ENCODE measurements at places on chromosomes 12 and 14. TPM values are rescaled to one million over a fixed set of nuclear protein-coding genes. Genes with fewer than 3 reads are reported as not detected.

Gene NR1H4
- total RNA-seq = not detected

Gene CDH24
- 13.6 TPM for total RNA-seq

Gene ABCB9
- 10.9 TPM for total RNA-seq

Gene MIP
- total RNA-seq = 0.10 TPM

Gene RTN1
- total RNA-seq = 2.1 TPM

Gene PELI2
- total RNA-seq = 40.6 TPM

Gene SELPLG
- total RNA-seq = 1.6 TPM

Gene PPP1R36
- total RNA-seq = 2.1 TPM

DNA sequence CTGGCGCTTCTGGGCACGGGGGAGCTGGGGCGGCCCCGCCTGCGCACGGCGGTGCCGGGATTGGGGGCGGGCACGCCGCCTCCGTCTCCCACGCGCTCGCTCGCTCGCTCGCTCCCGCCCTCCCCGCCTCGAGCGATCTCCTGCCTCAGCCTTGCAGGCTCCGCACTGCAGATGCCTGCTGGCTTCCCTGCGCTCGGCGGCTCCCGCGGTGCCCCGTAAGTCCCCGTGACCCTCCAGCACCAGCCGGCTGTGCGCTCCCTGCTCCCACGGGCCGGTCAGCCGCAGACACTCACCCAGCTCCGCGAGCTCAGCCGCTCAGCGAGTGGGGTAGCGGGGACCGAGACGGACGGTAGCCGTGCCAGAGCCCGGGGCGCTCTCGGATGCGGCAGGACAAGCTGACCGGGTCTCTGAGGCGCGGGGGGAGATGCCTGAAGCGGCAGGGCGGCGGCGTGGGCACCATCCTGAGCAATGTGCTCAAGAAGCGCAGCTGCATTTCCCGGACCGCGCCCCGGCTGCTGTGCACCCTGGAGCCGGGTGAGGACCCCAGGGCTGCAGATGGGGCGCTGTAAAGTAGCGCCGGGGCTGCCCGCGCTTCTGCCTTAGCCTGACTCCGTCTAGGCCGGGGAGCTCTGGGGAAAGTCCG lies at the start of gene TBC1D30:
TSS of gene TBC1D30 (plus strand) at position 148 of the 643 bp plus-strand sequence. CDS start at position 381, 233 bp downstream.
- H3K27me3 ChIP-seq = peaks cover 11% of the 10 kb centered on the region
- H3K4me3 ChIP-seq = peak within 1 kb of the TSS; percentile 75
- H3K36me3 ChIP-seq = peaks cover 7% of the 10 kb centered on the region
- H3K27ac ChIP-seq = no peak within 1 kb of the TSS
- H3K4me1 ChIP-seq = peaks cover 8% of the 10 kb centered on the region
- DNase-seq = peak; percentile 28

DNA sequence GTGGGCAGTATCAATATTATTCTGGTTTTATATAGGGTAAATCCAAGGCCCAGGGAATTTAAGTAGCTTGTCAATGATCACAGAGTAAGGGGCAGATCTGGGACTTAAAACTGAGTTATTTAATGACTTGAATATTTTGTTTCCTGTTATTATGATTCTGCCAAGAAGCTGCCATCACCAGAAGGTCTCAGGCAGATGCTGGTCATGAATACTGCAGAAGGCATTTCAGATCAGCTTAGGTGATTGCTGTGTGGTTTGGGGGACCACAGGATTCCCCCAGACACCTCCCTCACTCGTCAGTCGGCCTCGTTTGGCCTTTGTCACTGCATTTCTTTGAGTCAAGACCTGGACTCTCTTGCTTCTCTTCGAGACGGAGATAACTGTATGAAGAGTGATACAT lies 47.7 kb upstream of the EVL start:
- peaks cover 12% of the 10 kb centered on the region for H3K27me3 ChIP-seq
- peaks cover 5% of the 10 kb centered on the region for H3K36me3 ChIP-seq
- no peak overlapping the region for H3K27ac ChIP-seq
- peaks cover 62% of the 10 kb centered on the region for H3K4me1 ChIP-seq

GRCh38 chr12:1453810-1454209 lies 140.6 kb downstream of the FBXL14 start:
- H3K4me1 ChIP-seq = no peaks in the 10 kb centered on the region
- no peak for DNase-seq
- no peak overlapping the region for H3K4me3 ChIP-seq
- no peaks in the 10 kb centered on the region for H3K36me3 ChIP-seq
- H3K27ac ChIP-seq = no peak overlapping the region

DNA sequence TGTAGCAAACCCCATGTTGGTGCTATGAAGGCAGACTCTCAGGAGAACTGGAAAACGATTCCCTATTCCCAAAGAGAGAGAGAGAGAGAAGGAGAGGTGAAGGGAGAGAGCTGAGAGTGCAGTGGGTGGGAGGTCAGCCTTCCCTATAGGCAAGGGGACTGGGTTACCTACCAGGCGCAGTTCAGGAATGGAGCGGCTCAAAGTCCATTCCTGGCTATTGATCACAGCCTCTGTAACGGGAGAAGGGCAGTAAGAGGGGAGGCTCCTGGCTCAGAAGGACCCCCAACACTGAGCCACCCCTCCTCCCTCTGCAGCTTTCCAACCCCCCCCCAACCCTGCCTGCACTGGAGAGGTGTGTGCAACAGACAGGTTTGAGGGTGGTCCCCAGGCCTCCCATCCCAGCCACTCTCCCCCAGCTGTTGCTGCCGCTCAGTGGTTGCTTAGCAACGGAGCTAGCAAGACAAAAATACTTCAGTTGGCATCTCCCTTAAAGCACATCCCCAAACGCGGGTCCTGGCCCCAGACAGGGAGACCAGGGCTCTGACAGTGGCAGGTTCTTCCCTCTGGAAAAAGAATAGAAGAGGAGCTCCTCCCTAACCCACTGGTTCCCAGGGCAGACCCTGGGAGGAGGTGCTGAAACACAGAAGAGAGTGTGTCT lies 3.2 kb downstream of the AGAP2 start:
- peaks cover 32% of the 10 kb centered on the region for H3K36me3 ChIP-seq
- H3K27ac ChIP-seq = peak overlapping the region; percentile 58
- peaks cover 27% of the 10 kb centered on the region for H3K4me1 ChIP-seq

- no peak overlapping the region for H3K27ac ChIP-seq
- no peak overlapping the region for H3K4me3 ChIP-seq
- H3K4me1 ChIP-seq = no peaks in the 10 kb centered on the region
- H3K36me3 ChIP-seq = no peaks in the 10 kb centered on the region
- no peaks in the 10 kb centered on the region for H3K27me3 ChIP-seq
- DNase-seq = no peak
Measured at GRCh38 chr14:32028599-32028998, 48.5 kb upstream of the ARHGAP5 start.

DNA sequence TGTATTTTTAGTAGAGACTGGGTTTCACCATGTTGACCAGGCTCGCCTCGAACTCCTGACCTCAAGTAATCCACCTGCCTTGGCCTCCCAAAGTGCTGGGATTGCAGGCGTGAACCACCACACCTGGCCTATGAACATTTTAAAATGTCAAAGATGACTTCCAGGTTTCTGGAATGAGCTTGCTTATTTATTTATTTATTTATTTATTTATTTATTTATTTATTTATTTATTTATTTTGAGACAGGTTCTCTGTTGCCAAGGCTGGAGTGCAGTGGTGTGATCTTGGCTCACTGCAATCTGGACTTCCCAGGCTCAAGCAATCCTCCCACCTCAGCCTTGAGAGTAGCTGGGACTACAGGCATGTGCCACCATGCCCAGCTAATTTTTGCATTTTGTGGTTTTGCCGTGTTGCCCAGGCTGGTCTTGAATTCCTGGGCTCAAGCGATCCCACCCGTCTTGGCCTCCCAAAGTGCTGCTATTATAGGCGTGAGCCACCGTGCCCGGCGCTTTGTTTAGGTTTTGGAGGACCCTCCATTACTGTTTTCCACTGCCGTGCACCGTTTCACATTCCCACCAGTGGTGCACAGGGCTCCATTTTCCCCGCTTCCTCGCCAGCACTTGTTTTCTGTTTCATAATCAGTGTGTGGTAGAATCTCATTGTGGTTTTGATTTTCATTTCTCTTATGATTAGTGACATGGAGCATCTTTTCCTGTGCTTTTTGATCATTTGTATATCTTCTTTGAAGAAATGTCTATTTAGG lies 6.4 kb upstream of the CFAP251 start:
- peaks cover 4% of the 10 kb centered on the region for H3K27me3 ChIP-seq
- no peaks in the 10 kb centered on the region for H3K4me1 ChIP-seq
- no peak overlapping the region for H3K27ac ChIP-seq
- DNase-seq = no peak

DNA sequence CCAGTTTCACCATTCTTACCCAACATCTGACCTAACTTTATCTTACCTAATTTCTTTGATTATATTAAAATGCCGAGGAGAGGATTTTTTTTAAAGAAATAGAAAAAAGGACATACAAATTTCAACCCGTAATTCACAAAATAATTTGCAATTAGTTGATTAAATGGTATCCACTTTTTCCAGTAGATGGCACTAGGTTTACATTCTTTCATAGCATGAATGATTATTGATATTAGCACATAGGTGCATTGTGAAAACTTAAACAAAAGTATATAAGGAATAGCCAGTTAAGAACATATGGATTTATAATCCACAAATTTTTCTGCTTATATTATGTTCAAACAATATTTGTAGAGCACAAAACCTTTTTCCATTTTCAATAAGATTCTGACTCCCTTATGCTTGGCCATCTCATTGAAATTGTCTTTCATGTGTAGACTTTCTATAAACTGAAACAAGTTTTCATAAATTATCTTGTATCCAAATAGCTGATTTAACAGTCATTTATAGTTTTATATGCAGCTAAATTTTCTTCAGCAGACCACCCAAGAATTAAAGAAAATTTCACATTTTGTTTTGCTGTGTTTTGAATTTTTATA lies 35.3 kb downstream of the MSRB3 start:
- no peak overlapping the region for H3K4me3 ChIP-seq
- no peak overlapping the region for H3K27ac ChIP-seq
- peaks cover under 1% of the 10 kb centered on the region for H3K4me1 ChIP-seq
- no peak for DNase-seq
- peaks cover 2% of the 10 kb centered on the region for H3K27me3 ChIP-seq
- no peaks in the 10 kb centered on the region for H3K36me3 ChIP-seq

- peak overlapping the region; percentile 96 for H3K4me3 ChIP-seq
- H3K36me3 ChIP-seq = no peaks in the 10 kb centered on the region
- DNase-seq = no peak
Measured at GRCh38 chr12:65171073-65171472, 1.7 kb downstream of the LEMD3 start.

DNA sequence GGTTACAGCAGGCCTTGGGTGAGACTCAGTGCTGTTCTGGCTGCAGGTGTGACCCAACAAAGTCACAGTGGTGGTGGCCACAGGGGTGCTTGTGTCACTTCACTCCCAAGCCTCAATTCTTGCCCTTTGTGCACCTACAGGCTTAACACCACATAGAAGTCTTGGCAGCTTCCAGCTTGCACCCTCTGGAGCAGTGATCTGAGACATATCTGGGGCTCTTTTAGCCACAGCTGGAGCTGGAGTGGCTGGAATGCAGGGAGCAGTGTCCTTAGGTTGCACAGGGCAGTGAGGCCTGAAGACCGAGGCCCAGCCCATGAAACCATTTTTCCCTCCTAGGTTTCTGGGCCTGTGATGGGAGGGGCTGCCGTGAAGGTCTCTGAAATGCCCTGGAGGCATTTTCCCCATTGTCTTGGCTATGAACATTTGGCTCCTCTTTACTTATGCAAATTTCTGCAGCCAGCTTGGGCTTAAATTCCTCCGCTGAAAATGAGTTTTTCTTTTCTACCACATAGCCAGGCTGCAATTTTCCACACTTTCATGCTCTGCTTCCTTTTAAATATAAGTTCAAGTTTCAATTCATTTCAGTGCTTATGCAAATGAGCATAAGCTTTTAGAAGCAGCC lies 37.7 kb downstream of the ADAM21 start:
- peaks cover 7% of the 10 kb centered on the region for H3K27me3 ChIP-seq
- H3K36me3 ChIP-seq = peaks cover 40% of the 10 kb centered on the region
- no peak for DNase-seq
- no peak overlapping the region for H3K27ac ChIP-seq

- H3K36me3 ChIP-seq = no peaks in the 10 kb centered on the region
- H3K27ac ChIP-seq = no peak overlapping the region
- no peak overlapping the region for H3K4me3 ChIP-seq
- H3K27me3 ChIP-seq = no peaks in the 10 kb centered on the region
- DNase-seq = no peak
Measured at GRCh38 chr12:70962226-70962794, 41.8 kb upstream of the PTPRR start.

- H3K36me3 ChIP-seq = peaks cover 3% of the 10 kb centered on the region
- no peak overlapping the region for H3K27ac ChIP-seq
- H3K27me3 ChIP-seq = no peaks in the 10 kb centered on the region
- H3K4me1 ChIP-seq = no peaks in the 10 kb centered on the region
Measured at GRCh38 chr12:39532448-39532847, 87.2 kb downstream of the ABCD2 start.

DNA sequence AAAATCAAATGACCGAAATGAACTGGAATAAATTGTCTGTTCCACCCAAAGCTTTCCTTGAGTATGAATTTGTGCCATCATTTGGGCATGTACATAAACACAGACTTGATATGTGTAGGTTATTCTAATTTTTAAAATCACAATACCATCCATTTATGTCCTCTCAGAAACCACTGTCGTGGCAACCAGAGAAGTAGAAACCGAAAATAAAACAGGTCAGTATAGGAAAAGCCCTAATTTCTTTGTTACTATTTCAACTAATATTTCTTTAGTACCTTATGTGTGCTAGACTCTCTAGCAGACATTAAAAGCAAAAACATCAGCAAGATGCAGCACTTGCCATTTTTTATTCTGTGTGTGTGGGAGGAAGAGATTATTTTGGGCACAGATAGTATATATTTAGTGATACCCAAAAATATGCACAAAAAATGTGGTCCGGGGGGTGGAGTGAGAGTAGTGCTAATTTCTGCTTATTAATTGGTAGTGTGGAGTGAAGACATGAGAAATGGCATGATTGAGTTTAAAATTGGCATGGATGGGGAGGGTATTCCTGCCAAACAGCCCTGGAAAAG lies 130.8 kb upstream of the CNTN1 start:
- DNase-seq = no peak
- H3K4me1 ChIP-seq = no peaks in the 10 kb centered on the region
- no peak overlapping the region for H3K27ac ChIP-seq
- H3K27me3 ChIP-seq = no peaks in the 10 kb centered on the region
- H3K4me3 ChIP-seq = no peak overlapping the region
- H3K36me3 ChIP-seq = no peaks in the 10 kb centered on the region

DNA sequence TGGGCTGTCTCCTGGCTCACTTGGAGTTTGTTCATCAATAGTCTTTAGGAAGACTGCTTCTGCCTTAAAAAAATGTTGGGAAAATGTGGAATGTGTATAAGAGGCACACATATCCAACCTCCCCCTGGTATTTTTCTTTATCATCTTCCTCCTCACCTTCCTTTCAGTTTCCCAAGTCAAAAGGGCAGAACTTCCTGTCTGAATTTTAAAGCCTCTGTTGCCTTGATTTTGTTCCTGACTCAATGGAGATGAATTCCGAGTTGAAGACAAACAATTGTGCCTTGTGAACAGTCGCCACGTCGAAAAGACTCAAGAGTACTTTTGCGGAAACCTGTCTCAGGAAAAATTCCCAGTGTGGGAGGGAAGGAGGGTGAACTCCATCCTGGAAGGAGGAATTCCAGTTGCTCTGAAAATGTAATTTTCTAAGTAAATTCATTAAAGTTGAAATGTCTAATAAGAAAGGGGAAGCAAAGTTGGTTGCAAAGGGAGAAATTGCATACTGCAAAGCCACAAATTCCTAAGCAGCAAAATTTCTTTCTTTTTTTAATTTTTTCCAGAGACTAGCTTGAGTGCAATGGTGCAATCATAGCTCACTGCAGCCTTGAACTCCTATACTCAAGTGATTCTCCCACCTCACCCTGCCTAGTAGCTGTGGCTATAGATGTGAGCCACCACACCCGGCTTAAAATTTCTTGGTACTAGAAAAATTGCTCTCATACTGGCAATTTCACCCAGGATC lies 50.2 kb upstream of the ELK3 start:
- H3K4me3 ChIP-seq = no peak overlapping the region
- DNase-seq = no peak
- H3K27ac ChIP-seq = peak overlapping the region; percentile 95
- H3K36me3 ChIP-seq = no peaks in the 10 kb centered on the region
- H3K27me3 ChIP-seq = peaks cover 9% of the 10 kb centered on the region
- peaks cover 54% of the 10 kb centered on the region for H3K4me1 ChIP-seq

Data from endothelial cell (in vitro differentiated cells).